ENCODE measurements at places on chromosomes 11 and 22.

DNA sequence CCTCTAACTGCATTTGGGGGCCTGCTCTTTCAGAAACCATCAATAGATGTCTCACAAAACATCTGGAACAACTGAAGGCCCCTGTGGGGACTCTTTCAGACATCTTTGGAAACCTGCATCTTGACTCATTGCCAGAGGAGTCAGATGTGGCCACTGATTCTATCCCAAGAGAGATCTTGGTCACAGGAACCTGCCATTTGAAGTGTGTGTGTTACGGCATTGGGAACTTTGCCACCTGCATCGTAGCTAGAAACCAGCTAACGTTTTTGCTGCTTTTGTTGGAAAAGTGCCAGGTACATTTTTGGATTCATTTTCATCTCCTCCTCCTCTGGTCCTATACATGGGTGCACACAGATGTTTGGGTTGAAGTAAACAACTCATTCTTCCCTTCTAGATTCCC is 4.3 kb downstream of the SRRD start:
- no peak overlapping the region for H3K27ac ChIP-seq
- H3K4me1 ChIP-seq, result peaks cover 16% of the 10 kb centered on the region
- peaks cover 22% of the 10 kb centered on the region for H3K36me3 ChIP-seq
- no peak overlapping the region for H3K4me3 ChIP-seq
- DNase-seq, result no peak

GRCh38 chr22:50524676-50525103 is 708 bp downstream of the SCO2 start:
- H3K4me1 ChIP-seq, result peaks cover 14% of the 10 kb centered on the region
- peak overlapping the region; percentile 80 for H3K4me3 ChIP-seq
- peak overlapping the region; percentile 90 for H3K27ac ChIP-seq
- peaks cover 19% of the 10 kb centered on the region for H3K27me3 ChIP-seq
- peaks cover 2% of the 10 kb centered on the region for H3K36me3 ChIP-seq

- no peaks in the 10 kb centered on the region for H3K4me1 ChIP-seq
- H3K36me3 ChIP-seq, result no peaks in the 10 kb centered on the region
- no peak overlapping the region for H3K4me3 ChIP-seq
- H3K27ac ChIP-seq, result no peak overlapping the region
These were observed 662.8 kb downstream of the BRD1 start for GRCh38 chr22:49164773-49165320.

GRCh38 chr22:27662359-27663301 is 138.9 kb downstream of the MN1 start:
- peaks cover 5% of the 10 kb centered on the region for H3K36me3 ChIP-seq
- peaks cover under 1% of the 10 kb centered on the region for H3K27me3 ChIP-seq
- DNase-seq, result no peak
- peak overlapping the region; percentile 81 for H3K27ac ChIP-seq

- H3K4me3 ChIP-seq, result no peak overlapping the region
- no peaks in the 10 kb centered on the region for H3K4me1 ChIP-seq
- no peaks in the 10 kb centered on the region for H3K27me3 ChIP-seq
- peaks cover 44% of the 10 kb centered on the region for H3K36me3 ChIP-seq
These were observed 30.7 kb downstream of the TBX1 start for GRCh38 chr22:19791243-19791642.

- peaks cover 24% of the 10 kb centered on the region for H3K4me1 ChIP-seq
- no peaks in the 10 kb centered on the region for H3K36me3 ChIP-seq
- DNase-seq, result no peak
- H3K4me3 ChIP-seq, result no peak overlapping the region
- peak overlapping the region; percentile 37 for H3K27ac ChIP-seq
These were observed 26.1 kb downstream of the PTPRJ start for GRCh38 chr11:48006301-48006992.

- H3K27me3 ChIP-seq, result no peaks in the 10 kb centered on the region
- H3K4me3 ChIP-seq, result no peak overlapping the region
- H3K4me1 ChIP-seq, result peaks cover 31% of the 10 kb centered on the region
- no peaks in the 10 kb centered on the region for H3K36me3 ChIP-seq
These were observed 11.6 kb downstream of the ATXN10 start for GRCh38 chr22:45683248-45683647.

- no peak overlapping the region for H3K4me3 ChIP-seq
- H3K27me3 ChIP-seq, result no peaks in the 10 kb centered on the region
- no peak for DNase-seq
- peaks cover 45% of the 10 kb centered on the region for H3K36me3 ChIP-seq
- H3K27ac ChIP-seq, result no peak overlapping the region
These were observed 143.5 kb downstream of the MSANTD4 start for GRCh38 chr11:105878510-105878909.

DNA sequence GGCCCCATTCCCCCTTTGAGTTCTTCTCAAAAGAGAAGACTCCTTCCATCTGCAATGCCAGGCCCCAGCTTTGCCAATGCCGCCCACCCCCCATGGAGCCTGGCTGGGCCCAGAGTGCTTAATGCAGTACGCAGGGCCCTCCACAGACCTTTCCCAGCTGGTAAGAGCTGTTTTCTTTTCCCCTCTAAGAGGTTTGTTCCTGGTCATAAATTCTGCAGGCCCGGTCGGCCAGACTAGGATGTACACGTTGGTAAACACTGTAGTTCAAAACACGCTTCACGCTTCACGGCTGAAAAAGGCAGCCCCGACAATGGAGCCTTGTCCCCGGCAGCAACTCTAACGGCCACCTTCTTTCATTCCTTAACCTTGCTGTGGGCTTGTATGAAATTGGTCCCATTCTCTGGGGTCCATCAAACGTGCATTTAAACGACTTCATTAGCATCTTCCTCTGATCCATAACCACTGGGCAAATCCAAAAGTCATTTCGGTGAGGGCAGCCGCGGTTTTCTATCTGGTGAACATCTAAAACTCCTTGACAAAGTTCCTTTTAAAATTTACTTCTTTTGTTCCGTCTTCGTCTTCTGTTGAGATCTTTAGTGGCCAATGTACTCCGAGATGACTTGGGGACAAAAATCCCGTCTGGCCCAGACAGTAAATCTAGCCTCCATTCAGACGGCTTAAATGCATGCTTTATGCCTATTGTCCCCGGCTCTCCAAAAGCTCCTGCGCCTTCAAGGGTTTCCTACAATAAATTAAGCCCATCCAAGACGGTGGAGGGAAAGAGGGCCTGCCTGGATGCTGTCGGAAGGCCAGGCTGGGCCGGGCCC is 60.0 kb upstream of the MYEOV start:
- no peaks in the 10 kb centered on the region for H3K4me1 ChIP-seq
- no peak overlapping the region for H3K4me3 ChIP-seq
- no peak for DNase-seq
- H3K27ac ChIP-seq, result no peak overlapping the region
- no peaks in the 10 kb centered on the region for H3K36me3 ChIP-seq

- H3K36me3 ChIP-seq, result no peaks in the 10 kb centered on the region
- H3K27ac ChIP-seq, result no peak overlapping the region
- H3K27me3 ChIP-seq, result peaks cover 2% of the 10 kb centered on the region
- H3K4me1 ChIP-seq, result peaks cover 3% of the 10 kb centered on the region
These were observed 718.4 kb upstream of the API5 start for GRCh38 chr11:42593441-42593840.

- no peaks in the 10 kb centered on the region for H3K36me3 ChIP-seq
- DNase-seq, result no peak
- peaks cover 50% of the 10 kb centered on the region for H3K4me1 ChIP-seq
- H3K4me3 ChIP-seq, result no peak overlapping the region
- H3K27me3 ChIP-seq, result no peaks in the 10 kb centered on the region
These were observed 52.7 kb upstream of the GRAMD1B start for GRCh38 chr11:123377355-123377754.

- H3K4me1 ChIP-seq, result peaks cover 11% of the 10 kb centered on the region
- no peak overlapping the region for H3K27ac ChIP-seq
- H3K27me3 ChIP-seq, result peaks cover 20% of the 10 kb centered on the region
- no peak for DNase-seq
- peak overlapping the region; percentile 74 for H3K4me3 ChIP-seq
These were observed 1.0 kb downstream of the VWCE start for GRCh38 chr11:61293867-61294716.

- H3K4me1 ChIP-seq, result peaks cover 15% of the 10 kb centered on the region
- peaks cover 43% of the 10 kb centered on the region for H3K36me3 ChIP-seq
- DNase-seq, result no peak
- no peaks in the 10 kb centered on the region for H3K27me3 ChIP-seq
- no peak overlapping the region for H3K4me3 ChIP-seq
- no peak overlapping the region for H3K27ac ChIP-seq
These were observed 57.2 kb downstream of the PPFIA1 start for GRCh38 chr11:70327717-70328116.

- H3K4me3 ChIP-seq, result no peak overlapping the region
- DNase-seq, result no peak
- no peak overlapping the region for H3K27ac ChIP-seq
- peaks cover 11% of the 10 kb centered on the region for H3K27me3 ChIP-seq
These were observed 602.2 kb downstream of the BUD13 start for GRCh38 chr11:116170526-116171120.

DNA sequence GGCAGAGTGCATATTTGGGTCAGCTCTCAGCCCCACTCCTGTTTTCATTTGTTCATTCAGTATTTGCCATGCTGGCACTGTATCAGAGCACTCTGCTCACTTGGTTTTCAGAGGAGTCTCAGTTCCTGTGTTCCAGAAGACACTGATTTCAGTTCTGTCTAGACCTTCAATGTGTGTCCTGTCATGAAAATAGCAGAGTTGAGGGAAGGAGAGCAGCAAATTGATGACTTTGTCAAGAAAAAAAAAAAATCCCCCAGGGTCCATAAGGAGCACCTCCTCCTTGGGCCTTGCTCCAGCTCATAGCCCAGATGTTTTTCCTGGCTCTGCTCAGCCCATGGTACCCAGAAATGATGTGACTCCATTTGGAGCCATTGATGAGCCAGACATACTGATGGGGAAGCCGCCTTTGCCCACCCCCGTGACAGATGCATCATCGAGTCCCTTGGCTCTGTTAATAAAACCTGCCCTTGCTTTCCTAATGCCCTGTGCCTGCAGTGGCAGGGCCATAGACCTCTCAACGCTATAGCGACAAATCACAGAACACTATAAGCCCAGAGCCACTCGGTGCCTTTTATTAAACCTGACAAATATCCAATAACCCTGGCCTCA is 107.0 kb downstream of the PKNOX2 start:
- no peak overlapping the region for H3K27ac ChIP-seq
- peaks cover 21% of the 10 kb centered on the region for H3K4me1 ChIP-seq
- no peaks in the 10 kb centered on the region for H3K27me3 ChIP-seq
- no peak for DNase-seq

DNA sequence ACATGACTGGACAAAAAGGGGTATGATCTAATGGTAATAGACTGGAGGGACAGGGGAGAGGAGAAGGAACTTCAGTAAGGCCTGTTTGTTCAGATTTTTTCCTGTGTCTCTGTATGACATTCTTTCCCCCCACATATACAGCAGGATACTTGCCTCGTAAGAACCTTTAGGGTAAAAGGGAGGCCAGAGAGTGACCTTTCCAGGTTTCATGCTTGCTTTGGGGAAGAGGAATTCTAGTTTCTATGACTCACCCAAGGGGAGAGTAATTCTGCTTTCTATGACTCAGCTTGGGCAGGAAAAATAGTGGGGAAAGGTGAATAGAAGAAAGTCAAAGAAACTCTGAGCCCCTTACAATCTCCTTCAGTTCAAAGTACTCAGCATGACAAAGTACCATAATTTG is 457.0 kb downstream of the DLG2 start:
- H3K4me1 ChIP-seq, result peaks cover 13% of the 10 kb centered on the region
- DNase-seq, result no peak
- peak overlapping the region; percentile 59 for H3K27ac ChIP-seq
- no peaks in the 10 kb centered on the region for H3K36me3 ChIP-seq
- no peaks in the 10 kb centered on the region for H3K27me3 ChIP-seq
- no peak overlapping the region for H3K4me3 ChIP-seq

GRCh38 chr11:13384908-13385640 is 77.9 kb downstream of the BTBD10 start:
- H3K36me3 ChIP-seq, result peaks cover 22% of the 10 kb centered on the region
- H3K4me1 ChIP-seq, result no peaks in the 10 kb centered on the region
- no peak overlapping the region for H3K27ac ChIP-seq
- DNase-seq, result no peak

- H3K4me3 ChIP-seq, result no peak overlapping the region
- peaks cover 12% of the 10 kb centered on the region for H3K36me3 ChIP-seq
- no peaks in the 10 kb centered on the region for H3K27me3 ChIP-seq
- DNase-seq, result no peak
These were observed 165.8 kb upstream of the NARS2 start for GRCh38 chr11:78740199-78741071.

- no peaks in the 10 kb centered on the region for H3K27me3 ChIP-seq
- no peak overlapping the region for H3K4me3 ChIP-seq
- H3K36me3 ChIP-seq, result peaks cover 51% of the 10 kb centered on the region
These were observed 38.3 kb downstream of the ATG13 start for GRCh38 chr11:46655631-46656030.

- peaks cover 73% of the 10 kb centered on the region for H3K4me1 ChIP-seq
- peak overlapping the region; percentile 99 for H3K27ac ChIP-seq
- H3K4me3 ChIP-seq, result no peak overlapping the region
- H3K27me3 ChIP-seq, result no peaks in the 10 kb centered on the region
- H3K36me3 ChIP-seq, result no peaks in the 10 kb centered on the region
- DNase-seq, result no peak
These were observed 12.3 kb downstream of the MYRF start for GRCh38 chr11:61764606-61765260.

GRCh38 chr22:24926849-24927579 is 19.5 kb downstream of the LHFPL7 start:
- H3K4me3 ChIP-seq, result no peak overlapping the region
- peaks cover 1% of the 10 kb centered on the region for H3K27me3 ChIP-seq
- no peaks in the 10 kb centered on the region for H3K4me1 ChIP-seq
- no peak for DNase-seq
- no peak overlapping the region for H3K27ac ChIP-seq
- H3K36me3 ChIP-seq, result no peaks in the 10 kb centered on the region

GRCh38 chr11:58592760-58593472 is 14.1 kb downstream of the ZFP91 start:
- peak overlapping the region; percentile 23 for H3K27ac ChIP-seq
- H3K4me1 ChIP-seq, result peaks cover 8% of the 10 kb centered on the region
- no peak for DNase-seq

DNA sequence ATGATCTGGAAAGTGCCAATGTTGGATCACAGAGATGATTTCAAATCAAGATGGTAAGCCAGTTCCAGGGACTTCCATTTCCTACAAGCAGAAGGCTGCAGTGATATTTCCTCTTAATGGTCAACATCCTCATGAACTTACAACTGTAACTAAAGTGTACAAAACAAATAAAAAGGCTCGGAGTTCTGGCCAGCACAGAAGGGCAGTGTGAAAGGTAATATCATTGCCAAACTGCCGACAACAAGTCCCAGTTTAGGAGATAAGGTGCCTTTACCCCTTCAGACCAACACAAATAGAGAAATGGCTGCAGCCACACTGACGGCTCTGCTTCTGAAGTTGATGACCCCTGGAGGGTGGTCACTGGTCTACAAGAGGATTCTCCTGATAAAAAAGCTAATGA is 91.1 kb downstream of the ETS1 start:
- H3K4me1 ChIP-seq, result peaks cover 62% of the 10 kb centered on the region
- H3K36me3 ChIP-seq, result no peaks in the 10 kb centered on the region
- peak overlapping the region; percentile 89 for H3K27ac ChIP-seq
- DNase-seq, result no peak
- no peaks in the 10 kb centered on the region for H3K27me3 ChIP-seq

GRCh38 chr11:44858796-44859527 is 91.7 kb downstream of the TP53I11 start:
- peaks cover 20% of the 10 kb centered on the region for H3K4me1 ChIP-seq
- no peaks in the 10 kb centered on the region for H3K36me3 ChIP-seq
- no peaks in the 10 kb centered on the region for H3K27me3 ChIP-seq
- H3K27ac ChIP-seq, result no peak overlapping the region
- no peak for DNase-seq
- H3K4me3 ChIP-seq, result no peak overlapping the region

- no peaks in the 10 kb centered on the region for H3K4me1 ChIP-seq
- H3K27ac ChIP-seq, result no peak overlapping the region
- H3K27me3 ChIP-seq, result no peaks in the 10 kb centered on the region
- peaks cover 29% of the 10 kb centered on the region for H3K36me3 ChIP-seq
- H3K4me3 ChIP-seq, result no peak overlapping the region
These were observed 12.2 kb downstream of the BDNF start for GRCh38 chr11:27688076-27688475.

Measured in mesothelial cell of epicardium (in vitro differentiated cells).